ENCODE measurements at places on chromosomes 3 and 15.

- no peak for DNase-seq
These were observed 27.6 kb upstream of the ZFAND6 start for GRCh38 chr15:80031841-80032240.

DNA sequence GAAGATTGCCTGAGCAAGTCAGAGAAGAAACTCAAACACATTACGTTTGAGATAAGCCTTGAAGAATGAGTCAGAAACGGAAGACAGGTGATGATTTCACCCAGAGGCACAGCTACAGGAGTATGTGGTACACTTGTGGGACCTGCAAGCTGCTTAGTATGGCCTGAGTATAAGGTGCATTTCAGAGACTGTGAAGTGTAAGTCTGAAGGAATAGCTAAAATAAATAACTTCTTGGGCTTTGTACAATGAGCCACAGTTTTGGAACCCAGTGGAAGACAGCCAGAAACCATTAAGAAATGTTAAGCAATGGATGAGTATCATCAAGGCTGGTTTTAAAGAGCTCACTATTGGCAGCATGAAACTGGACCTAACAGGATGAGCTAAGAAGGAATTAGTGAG is 826.2 kb downstream of the ROBO1 start:
- DNase-seq = no peak

- DNase-seq = no peak
These were observed 38.2 kb downstream of the MRPL46 start for GRCh38 chr15:88428805-88429605.

GRCh38 chr3:183933160-183933559 is 48.5 kb upstream of the PARL start:
- no peak for DNase-seq

DNA sequence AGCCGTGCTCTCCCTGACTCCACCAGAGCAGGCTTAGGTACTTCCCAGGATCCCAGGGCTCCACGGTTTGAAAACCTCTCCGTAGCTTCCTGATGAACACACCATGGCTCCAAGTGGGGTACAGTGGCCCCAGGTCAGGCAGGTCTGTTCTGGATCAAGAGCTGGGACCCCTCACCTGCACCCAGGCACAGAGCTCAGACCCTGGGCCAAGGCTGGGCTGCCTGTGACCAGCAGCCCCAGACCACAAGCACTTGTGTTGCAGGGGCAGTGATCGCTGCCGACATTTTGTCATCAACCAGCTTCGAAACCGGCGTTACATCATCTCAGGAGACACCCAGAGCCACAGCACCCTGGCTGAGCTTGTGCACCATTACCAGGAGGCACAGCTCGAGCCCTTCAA is 5.3 kb downstream of the SH2D7 start:
- no peak for DNase-seq

DNA sequence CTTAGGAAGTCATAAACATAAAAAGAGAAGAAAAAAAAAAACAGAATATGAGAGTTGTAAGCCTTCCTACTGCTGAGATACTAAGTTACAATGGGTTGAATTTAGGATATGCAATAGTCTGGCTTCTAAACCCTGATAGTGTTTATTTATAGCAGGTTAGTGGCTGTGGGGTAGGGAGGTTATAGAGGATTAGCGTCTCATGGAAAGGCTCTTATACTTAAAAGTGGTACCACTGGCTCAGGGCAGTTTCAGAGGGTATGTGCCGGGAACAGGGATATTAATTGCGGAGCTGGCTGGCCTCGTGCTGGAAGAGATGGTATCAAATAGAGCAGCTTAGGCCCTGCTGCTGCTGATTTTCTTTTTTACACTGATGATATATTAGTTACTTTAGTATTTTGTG is 60.8 kb downstream of the PFN2 start:
- DNase-seq = no peak

GRCh38 chr3:190560013-190560895 is 46.4 kb downstream of the IL1RAP start:
- DNase-seq = no peak

DNA sequence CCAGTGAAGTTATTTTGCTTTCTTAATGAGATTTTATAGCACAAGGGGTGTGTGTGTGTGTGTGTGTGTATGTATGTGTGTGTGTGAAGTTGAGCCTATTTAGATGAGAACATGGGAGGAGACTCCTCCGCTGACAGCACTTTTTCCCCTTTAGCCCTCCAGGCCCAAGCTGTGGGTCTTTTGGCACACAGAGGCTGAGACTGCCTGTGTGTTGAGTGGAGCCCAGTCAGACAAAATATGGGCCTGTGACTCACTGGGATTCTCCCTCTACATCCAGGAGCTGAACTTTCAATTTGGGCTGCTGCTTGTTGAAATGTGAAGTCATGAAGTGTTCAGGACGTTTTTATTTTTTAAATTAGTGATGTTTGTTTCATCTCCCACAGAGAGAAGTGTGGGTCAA is 108.0 kb downstream of the MFSD1 start:
- no peak for DNase-seq

GRCh38 chr3:134315286-134316106 is 58.8 kb downstream of the AMOTL2 start:
- DNase-seq = no peak

- no peak for DNase-seq
These were observed 54.7 kb upstream of the ATP13A3 start for GRCh38 chr3:194541483-194541882.

DNA sequence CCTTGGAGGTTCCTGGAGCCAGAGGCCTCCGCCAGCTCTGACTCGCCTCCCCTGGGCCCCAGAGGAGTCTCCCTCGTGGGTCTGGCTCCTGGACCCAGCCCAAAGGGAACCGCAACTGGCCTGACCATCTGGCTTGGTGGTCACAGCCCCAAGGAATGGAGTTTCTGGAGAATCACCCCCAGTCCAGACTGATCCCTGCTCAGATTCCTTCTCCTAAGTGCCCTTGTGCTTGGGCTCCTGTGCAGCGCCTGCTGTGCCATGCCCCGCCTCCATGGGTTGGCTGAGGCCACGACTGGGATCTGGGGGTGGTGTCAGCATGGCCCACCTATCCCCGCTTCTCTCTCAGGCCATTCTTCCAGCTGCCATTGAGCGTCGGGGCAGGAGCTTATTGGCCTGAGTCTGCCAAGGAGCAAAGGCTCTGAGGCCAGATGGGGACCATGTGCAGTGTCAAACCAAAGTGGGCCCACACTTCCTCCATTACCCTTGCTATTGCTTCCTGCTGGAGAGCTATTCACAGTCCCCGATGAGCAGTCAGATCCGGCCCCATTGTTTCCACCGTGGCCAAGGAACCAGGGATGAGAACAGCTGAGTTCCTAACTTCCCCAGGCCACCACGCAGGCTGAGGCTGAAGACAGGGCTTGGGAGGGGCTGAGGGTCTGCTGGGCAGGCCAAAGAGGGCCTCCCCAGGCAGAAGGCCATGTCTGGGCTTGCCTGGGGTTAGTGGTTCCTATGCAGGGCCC is 19.0 kb downstream of the CSPG4 start:
- no peak for DNase-seq

DNA sequence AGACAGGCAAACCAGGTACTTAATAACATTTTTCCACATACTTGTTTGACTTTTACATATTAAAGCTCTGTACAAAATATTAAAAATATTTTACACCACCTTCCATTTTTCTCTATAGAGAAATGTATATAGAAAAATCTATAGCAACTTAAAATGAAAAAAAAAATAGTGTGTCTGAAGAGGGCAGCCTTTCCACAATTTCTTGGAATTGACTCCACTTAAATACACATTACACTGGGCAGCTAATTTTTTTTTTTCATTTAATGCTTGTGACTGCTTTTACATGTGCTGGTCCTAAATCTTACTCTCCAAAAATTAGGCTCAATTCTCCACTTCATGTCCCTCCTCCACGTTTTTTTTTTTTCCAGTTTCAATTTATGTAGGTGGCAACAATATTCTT is 427.0 kb upstream of the RBMS3 start:
- no peak for DNase-seq

- DNase-seq = no peak
These were observed 723.1 kb downstream of the NR2F2 start for GRCh38 chr15:97053635-97054034.

GRCh38 chr3:197375001-197375441 is 76.6 kb upstream of the DLG1 start:
- DNase-seq = no peak

DNA sequence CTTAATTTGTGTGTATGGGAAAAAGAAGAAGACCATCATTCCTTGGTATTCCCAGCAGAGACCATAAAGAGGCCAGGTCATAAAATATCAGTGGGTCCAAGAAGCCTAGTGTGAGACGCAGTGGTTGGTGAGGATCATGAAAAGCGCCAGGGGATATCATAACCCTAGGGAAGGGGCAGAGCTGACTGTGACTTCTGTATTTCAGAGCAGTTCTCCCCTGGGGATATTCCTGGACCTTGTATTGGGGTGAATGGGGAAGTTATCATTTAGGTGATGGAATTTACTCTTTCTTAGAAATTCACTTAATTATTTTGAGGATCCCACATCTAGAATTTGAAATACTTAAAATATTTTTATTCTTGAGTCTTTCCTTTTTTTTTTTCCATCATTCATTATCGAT is 34.9 kb upstream of the UMPS start:
- no peak for DNase-seq

GRCh38 chr15:67109141-67110034 is 44.0 kb downstream of the SMAD3 start:
- DNase-seq = peak; percentile 70

DNA sequence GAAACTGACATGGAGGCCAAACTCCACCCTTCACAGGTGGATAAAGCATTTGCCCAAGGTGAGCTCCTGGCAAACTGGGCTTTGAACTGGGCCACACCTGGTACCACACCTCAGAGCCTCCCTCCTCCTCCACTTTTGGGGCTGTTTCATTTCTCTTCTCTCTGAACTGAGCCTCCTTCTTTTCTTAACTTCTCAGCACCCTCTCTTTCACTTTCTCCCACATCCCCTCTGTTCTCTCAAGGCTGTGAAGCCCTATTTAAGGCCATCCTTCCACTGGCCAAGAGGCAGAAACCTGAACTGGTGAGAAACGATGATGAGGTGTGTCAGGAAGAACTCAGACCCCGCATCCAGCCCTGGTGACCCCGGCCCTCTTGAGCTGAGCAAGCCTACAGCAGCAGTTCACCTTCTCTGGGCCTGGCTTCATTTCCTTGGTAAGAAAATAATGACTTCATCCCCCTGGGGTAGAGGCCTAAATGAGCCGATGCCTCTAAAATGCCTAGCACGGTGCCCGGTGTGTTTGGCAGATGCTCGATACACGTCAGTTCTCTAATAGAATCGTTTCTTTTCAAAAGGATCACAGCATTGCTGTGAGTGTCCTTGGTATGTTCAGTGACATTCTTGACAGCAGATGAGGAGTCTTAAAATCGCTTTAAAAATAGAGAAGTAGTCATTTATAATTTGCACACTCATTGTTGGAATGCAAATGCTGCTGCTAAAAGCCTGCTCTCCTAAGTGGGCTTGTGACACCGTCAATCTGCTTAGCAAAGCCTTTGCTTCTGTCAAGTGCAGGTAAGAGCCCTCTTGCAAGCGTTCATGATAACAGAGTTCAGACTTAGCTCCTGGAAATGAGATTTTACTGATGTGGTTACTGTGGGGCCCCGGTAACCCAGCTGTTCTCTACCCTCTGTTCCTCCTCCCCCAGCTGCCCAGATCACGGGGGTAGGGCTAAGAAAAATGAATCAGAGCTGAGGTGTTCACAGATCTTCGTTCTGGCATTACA is 97.7 kb upstream of the ATP2B2 start:
- DNase-seq = no peak

- no peak for DNase-seq
These were observed 268.6 kb upstream of the WNT5A start for GRCh38 chr3:55755516-55756205.

DNA sequence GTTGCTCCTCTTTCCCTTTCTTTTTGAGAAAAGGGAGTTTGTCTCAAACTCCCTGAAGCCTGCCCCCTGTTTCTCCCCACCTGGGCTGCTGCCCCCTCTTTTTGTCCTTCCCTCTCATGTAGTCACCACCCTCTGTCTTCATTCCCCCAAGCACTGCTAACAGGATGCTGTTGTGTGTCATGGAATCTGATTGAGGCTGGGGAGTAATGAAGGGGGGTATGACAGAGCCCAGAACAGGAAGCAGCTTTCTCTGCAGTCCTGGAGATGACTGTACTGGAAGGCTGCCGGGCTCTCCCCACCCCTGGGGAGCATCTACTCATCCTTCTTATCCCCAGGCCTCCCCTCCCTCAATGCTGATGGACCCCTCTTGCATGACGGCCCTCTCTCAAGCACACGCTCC is 181.6 kb downstream of the ABHD5 start:
- DNase-seq = no peak

- no peak for DNase-seq
These were observed 53.4 kb downstream of the FILIP1L start for GRCh38 chr3:100060685-100061484.

- DNase-seq = no peak
These were observed 877.1 kb downstream of the PDCD6IP start for GRCh38 chr3:34675383-34676120.

DNA sequence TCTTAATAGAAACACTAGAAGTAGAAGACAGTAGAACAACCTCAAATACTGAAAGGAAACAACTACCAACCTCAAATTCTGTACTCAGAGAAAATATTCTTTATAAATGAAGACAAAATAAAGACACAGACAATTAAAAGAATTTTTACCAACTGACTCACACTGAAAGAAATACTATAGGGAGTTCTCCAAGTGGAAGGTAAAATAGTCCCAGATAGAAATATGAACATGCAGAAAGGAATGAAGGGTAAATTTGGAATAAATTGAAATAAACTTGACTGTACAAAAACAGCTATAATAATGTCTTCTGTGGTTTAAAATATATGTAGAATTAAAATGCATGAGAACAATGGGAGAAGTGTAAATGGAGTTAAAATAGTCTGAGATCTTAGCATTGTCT is 36.7 kb upstream of the CCDC174 start:
- no peak for DNase-seq

GRCh38 chr3:178507507-178508442 is 28.5 kb upstream of the KCNMB2 start:
- DNase-seq = no peak

DNA sequence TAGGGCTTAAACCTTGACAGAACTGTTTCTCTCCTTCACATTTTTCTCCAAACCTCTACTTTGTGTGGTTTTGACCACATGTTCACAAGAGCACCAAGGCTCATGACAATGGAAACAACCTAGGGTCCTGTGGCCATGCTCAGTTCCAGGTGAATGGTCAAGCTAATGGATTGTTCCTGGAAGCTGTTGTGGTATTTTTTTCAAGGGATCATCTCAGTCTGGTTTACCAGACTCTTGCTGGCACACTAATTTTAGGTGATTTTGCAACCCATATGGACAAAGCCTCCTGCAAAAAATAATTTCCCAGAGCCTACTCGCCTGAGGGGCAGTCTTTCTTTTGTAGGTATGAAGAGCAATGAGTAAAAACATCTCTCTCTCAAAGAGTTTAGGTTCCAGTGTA is 67.2 kb downstream of the LSAMP start:
- no peak for DNase-seq

DNA sequence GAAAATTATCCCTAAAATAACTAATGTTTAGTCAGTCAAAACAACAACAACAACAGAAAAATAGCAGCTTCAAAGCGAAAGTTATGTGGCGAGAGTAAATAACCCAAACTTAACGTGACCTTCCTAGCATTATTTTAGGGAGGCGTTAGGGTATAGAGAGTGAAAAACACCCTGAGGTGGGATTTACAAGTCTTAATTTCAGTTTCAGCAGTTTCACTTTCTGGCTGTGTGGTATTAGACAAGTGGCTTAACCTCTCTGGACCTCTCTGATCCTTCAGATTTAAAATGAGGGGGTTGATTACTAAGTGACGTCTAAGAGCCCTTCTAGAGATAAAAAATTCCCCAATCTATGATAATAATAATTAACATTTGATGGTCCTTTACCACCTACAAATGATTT is 291.2 kb downstream of the ZBTB20 start:
- no peak for DNase-seq

- DNase-seq = no peak
These were observed 59.0 kb upstream of the PLCL2 start for GRCh38 chr3:16825617-16826204.

All from right kidney (tissue), 9 donors.